Hindlimb muscle (tissue), 1 donor: ENCODE measurements at places on chromosomes 6 and 20.

DNA sequence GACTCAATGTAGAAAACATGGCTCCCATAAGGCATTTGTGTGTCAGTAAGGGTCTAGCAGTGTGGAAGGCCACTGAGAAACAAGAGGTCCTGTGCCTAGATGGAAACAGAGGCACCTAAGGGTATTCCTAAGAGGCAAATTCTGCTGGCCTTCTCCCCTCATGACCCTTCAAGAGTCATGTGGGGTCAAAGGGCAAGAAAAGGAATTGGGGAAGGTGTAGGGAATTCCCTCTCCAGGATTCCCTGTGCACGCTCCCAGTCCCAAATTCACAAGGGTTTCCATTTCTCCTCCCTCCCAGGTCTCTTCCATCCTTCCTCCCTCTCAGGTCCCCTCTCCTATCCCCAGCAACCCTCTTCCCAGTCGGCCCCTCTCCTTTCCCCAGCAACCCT is 568 bp downstream of the AGPAT1 start:
- DNase-seq, result no peak

- peak; percentile 8 for DNase-seq
These were observed 30.2 kb downstream of the ISM1 start for GRCh38 chr20:13251106-13251903.

GRCh38 chr20:22257912-22258311 is 326.5 kb downstream of the FOXA2 start:
- DNase-seq, result no peak

DNA sequence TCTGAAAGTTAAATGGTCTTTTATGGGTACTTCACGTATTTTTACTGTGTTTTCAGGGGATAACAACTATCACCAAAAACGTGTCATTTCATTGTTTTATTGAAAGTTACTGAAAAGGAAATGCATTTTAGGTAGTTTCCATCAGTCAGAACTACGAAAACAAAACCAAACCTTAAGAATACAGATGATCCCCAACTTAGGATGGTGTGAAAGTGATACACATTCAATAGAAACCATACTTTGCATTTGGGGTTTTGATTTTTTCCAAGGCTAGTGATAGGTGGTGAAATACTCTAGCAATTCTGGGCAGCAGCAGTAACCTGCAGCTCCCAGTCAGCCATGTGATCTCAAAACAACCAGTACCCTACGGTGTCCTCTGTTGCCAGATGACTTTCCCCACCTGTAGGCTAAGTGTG is 25.9 kb upstream of the EFHC1 start:
- DNase-seq, result no peak

- DNase-seq, result no peak
These were observed 268.0 kb downstream of the SMOC2 start for GRCh38 chr6:168708984-168709383.

DNA sequence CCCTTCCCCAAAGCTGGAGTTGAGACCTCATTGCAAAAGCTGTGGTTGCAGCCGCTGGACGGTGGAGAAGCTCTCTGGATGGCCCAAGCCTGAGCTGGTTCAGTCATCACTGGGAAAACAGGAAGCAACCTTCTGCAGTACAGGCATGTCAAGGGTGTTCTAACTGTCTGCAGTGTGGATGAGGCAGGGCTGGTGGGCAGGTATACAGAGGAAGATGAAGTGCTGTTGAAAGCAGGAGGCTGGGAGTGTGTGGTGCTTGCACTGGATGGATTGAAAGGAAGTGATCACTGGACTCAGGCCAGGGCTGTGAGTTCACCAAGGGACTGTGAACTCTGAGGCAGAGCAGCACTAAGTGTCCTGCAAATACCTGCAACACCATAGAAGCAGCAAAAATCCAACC is 89.0 kb upstream of the NOX3 start:
- DNase-seq, result no peak

DNA sequence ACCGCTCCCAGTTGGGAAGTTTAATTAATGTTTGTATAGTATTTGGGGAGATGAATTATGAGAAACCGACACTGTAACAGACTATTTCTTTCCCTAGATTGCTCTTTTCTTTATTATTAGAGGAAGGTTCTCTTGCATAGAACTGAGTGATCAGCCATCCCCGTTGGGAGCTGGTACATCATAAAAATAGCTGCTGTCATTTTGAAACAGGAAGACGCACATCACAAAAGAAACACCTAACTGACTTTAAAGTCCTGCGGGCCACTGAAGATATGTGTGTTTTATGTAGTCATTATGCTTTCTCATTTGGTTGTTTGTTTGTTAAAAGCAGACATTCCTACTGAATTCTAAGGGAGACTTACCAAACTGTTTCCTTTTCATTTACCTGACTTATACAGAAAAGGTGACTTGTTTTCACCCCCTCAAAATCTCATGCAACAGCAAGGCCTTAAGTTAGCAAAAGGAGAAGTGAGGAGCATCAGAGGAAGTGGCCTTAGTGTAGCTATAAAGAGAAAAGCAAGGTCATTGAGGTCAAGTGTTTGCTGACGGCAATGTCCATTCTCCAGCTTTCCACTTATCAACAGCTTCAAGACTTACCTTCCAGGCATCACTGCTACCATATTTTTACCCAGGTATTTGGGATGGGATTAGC is 91.0 kb downstream of the PKHD1 start:
- DNase-seq, result no peak

GRCh38 chr6:36376742-36377141 is 10.7 kb downstream of the ETV7 start:
- no peak for DNase-seq

DNA sequence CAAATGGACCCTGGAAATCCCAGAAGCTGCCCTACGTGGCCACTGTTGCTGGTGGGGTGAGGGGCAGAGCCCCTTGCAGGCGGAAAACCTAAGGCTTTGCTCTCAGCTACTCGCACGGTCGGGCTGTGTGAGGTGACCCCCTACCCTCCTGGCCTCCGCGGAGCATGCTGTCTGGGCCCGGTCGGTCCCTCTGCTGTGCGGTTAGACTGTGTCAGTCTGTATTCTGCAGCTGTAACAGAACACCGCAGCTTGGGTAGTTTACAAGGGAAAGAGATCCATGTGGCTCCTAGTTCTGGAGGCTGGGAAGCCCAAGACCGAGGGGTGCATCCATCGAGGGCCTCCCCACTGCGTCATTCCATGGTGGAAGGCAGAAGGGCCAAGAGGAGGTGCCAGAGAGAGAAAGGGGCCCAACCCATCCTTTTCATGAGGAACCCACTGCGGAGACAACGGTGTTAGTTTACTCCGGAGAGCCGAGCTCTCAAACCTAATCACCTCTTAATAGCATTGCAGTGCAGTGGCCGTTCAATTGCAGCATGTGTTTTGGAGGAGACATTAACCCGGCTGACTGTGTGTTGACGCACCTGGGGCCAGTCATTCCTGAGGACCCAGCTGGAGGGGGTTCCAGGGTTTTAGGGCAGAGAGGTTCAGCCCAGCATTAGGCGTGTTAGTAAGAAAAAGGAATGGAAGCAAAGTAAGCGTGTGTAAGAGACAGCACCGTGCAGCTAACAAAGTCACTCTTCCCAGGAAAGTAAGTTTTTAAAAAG is 18.3 kb downstream of the COL9A3 start:
- DNase-seq, result no peak

- DNase-seq, result no peak
These were observed 63.3 kb downstream of the GNAS-AS1 start for GRCh38 chr20:58787211-58788005.

DNA sequence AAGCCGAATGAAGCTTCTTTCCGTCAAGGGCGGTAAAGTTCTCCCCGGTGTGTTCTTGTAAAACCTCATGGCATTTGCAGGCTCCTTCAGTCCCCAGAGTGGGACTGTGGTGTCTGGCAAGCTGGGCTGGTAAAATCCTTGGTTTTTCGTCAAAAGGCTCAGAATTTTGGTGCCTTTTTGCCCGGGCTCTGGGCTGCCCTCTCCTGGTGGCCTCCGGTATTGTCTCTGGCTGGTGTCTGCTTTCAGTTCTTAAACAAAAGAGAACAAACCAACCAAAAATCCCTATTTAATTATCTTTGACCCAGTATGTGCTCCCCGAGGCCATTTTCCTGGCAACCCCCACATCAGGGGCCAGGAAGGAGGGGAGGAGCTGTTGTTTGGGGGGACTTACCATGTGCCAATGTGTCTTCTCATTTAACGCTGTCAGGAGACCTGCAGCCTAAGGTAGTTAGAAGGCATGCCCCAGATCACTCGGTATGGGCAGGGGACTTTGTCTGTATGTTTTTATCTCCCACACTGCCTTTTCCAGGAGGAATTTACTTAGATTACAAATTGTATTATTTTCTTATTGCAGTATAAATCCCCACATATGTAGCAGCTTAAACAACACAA is 11.1 kb downstream of the CDH4 start:
- DNase-seq, result no peak

DNA sequence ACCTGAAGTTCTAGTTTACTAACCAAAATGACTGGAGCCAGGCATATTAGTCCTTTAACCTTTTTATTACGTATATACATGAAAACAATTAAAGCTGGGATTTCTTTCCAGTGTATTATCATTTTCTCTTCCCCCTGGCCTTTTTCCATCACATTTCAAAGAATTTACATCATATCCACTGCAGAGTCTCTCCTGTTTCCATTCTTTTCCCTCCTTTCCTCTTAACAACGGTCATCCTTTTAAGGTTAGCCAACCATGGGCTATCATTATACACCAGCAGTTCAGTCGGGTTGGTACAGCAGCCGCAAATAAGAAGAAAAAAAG is 104.6 kb downstream of the TFAP2A start:
- DNase-seq, result no peak

DNA sequence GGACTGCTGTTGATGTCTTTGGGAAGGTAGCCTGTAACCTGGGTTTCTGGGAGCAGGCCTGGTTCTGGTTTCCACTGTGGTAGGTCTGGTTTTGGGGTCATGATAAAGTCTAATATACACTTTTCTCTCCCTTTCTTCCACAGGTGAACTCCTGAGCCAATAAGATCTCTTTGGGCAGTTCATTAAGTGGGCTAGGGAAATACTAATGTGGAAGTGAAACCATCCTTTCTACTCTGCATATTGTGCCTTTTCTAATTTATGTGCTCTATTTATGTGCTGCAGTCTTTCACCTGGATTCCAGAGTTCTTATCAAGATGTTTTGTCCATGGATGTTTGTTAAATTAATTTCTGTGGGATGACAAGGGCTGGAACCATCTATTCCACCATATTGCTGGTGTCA is 165.7 kb upstream of the PTPRK start:
- no peak for DNase-seq

GRCh38 chr6:1595271-1596087 is 14.2 kb upstream of the FOXC1 start:
- DNase-seq, result no peak
